Activated T-helper 2 cell treated with anti-CD3 and anti-CD28 coated beads, Interferon-gamma antibody, Interleukin-2, Interleukin-4, amounts not matched to agents 10 μg/mL and 5 μg/mL and 100 μg/mL, durations not matched to agents 14 hours and 24 hours and 36 hours (primary cell): ENCODE measurements at places on chromosomes 11 and 22.

DNA sequence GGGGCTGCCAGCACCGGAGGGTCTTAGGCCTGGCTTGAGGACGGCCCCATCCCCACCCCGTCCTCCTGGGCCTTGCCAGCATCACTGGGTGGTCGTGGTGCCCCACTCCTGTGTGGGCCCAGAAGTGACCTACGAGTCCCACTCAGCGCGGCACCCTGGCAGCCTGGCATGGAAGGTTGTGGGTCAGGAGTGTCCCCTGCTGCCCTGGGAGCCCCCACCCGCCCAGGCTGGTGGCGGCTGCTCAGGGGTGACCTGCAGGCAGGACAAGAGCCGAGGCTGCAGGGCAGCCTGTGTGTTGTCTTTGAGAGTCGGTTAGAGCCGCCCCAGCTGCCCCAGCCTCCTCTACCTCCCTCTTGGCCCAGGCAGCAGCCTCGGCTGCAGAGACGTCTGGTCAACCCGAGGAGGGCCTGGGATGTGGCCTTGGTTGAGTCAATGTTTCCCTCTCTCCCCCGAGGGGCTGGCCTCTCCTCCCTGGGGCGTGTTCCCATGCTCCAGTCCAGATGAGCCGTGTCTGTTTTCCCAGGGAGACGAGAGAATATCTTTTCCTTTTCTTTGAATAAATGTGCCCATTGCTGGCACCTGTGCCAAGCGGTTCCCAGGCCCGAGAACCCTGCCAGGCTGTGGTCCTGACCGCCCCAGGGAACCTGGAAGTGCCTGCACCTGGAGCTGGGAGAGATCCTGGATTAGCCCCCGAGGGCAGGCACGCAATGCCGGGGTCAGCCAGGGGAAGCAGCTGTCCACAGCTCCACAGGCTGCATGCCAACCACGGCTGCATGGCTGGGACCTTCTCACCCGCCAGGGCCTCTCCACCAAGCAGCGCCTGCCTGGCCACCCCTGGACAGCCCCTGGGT is 35.7 kb upstream of the MUC5AC start:
- DNase-seq = no peak

DNA sequence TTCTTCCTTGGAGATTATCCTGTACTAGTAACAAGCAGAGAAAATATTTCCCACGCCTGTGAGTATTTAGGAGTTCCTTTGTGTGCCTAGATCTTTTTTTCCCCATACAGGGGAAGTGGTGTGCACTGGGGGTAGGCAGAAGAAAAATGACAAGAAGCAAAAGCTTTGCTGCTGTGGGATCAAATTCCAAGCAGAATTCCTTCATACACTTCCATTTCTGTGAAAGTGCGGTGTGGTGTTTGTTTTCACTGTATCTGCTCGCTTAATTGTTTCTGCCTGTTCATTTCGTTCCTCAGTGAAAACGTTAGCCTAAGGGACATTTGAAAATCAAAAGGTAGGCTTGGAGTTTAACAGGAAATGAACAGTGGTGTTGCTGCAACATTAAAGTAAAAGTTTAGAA is 47.9 kb downstream of the BLID start:
- DNase-seq = no peak

- DNase-seq = no peak
Observed at GRCh38 chr22:17559188-17559587, 4.1 kb upstream of the SLC25A18 start.

- peak; percentile 73 for DNase-seq
Observed at GRCh38 chr11:61111786-61112517, 9.7 kb downstream of the CD5 start.

- no peak for DNase-seq
Observed at GRCh38 chr11:7826324-7826723, 29.6 kb upstream of the OR5P2 start.
